ENCODE measurements at places on chromosomes 16 and 17. TPM values are rescaled to one million over a fixed set of nuclear protein-coding genes. Genes with fewer than 3 reads are reported as not detected.

- no peaks in the 10 kb centered on the region for H3K36me3 ChIP-seq
- H3K4me3 ChIP-seq = peak overlapping the region; percentile 94
- DNase-seq = peak; percentile 16
- H3K27ac ChIP-seq = peak overlapping the region; percentile 86
These were observed 1.3 kb upstream of the ALKBH5 start for GRCh38 chr17:18182110-18182977.

- H3K27ac ChIP-seq = no peak overlapping the region
- H3K27me3 ChIP-seq = no peaks in the 10 kb centered on the region
- no peaks in the 10 kb centered on the region for H3K36me3 ChIP-seq
- peaks cover 15% of the 10 kb centered on the region for H3K4me1 ChIP-seq
- no peak for DNase-seq
- H3K4me3 ChIP-seq = no peak overlapping the region
These were observed 5.1 kb downstream of the CLEC16A start for GRCh38 chr16:10949424-10949970.

DNA sequence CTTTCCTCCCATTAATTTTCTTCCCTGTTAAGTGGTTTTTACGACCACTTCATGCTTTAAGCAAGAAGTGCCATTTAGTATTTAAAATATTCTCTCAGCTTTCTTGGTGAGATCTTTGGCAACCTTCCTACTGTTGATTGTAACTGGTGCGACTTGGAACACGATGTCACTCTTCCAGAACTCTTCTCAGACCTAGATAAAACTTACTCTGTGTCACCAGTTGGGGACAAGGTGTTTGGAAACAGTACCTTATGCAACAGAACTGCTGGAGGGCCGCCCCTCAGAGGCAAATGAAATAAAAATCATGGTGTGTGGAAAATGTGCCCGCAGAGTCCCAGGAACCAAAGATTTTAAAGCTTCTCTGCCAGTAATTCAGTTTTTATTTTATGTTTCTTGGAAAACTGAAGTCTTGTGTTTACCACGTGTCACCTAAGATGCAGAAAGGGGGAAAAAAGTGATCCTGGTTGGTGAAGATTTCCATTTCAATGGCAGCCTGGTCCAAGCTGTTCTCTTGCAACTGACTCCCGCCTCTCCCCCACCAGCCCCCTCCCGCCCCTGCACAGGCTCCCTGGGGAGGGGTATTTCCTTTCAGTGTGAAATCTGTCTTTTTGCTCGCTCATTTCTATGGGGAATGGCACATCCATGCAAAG lies 7.2 kb upstream of the HSD11B2 start:
- H3K4me1 ChIP-seq = no peaks in the 10 kb centered on the region
- H3K36me3 ChIP-seq = no peaks in the 10 kb centered on the region
- DNase-seq = no peak
- H3K27ac ChIP-seq = no peak overlapping the region

DNA sequence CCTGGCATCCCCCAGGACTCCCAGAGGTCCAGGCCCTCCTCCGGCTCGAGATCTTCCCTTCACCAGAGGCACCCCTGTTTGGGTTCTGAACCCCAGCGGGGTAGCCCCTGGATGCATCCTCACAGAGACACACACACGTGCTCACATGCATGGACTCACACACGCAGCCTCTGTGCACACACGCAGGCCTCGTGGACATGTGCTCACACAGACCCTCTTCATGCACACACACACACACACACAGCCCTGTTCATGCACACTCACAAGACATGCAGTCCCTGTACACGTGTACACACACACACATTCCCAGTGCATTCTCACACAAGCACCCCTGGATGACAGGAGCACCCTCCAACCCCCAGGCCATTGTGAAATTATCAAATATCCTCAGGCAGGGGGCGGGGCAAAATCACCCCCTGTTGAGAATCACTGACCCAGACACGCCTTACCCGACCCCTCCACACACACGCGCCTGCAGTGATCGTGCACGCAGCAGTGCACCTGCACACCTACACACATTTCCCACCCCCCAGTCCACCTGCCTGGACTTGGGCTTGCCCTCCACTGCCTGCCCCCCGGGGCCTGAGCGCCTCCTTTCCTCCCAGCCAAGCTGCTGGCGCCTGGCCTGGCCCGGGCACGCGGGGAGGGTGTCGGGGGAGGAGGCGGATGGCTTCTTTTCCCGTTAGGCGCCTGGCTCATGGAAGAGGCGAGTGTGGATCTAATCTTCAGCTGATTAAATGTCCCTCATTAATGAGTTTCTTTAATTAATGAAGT lies 62.6 kb downstream of the ENGASE start:
- H3K27me3 ChIP-seq = no peaks in the 10 kb centered on the region
- H3K27ac ChIP-seq = no peak overlapping the region
- H3K36me3 ChIP-seq = no peaks in the 10 kb centered on the region
- H3K4me1 ChIP-seq = no peaks in the 10 kb centered on the region
- H3K4me3 ChIP-seq = no peak overlapping the region

- no peak overlapping the region for H3K27ac ChIP-seq
- DNase-seq = no peak
- H3K4me3 ChIP-seq = peak overlapping the region; percentile 7
These were observed 58.2 kb downstream of the RAP1GAP2 start for GRCh38 chr17:2854143-2855055.

GRCh38 chr16:88610080-88610479 lies 28.3 kb upstream of the IL17C start:
- no peaks in the 10 kb centered on the region for H3K27me3 ChIP-seq
- no peak for DNase-seq
- no peaks in the 10 kb centered on the region for H3K4me1 ChIP-seq
- H3K27ac ChIP-seq = no peak overlapping the region

GRCh38 chr17:73099511-73099910 lies 7.0 kb upstream of the SLC39A11 start:
- no peak for DNase-seq
- H3K27me3 ChIP-seq = peaks cover 3% of the 10 kb centered on the region
- H3K4me3 ChIP-seq = no peak overlapping the region

DNA sequence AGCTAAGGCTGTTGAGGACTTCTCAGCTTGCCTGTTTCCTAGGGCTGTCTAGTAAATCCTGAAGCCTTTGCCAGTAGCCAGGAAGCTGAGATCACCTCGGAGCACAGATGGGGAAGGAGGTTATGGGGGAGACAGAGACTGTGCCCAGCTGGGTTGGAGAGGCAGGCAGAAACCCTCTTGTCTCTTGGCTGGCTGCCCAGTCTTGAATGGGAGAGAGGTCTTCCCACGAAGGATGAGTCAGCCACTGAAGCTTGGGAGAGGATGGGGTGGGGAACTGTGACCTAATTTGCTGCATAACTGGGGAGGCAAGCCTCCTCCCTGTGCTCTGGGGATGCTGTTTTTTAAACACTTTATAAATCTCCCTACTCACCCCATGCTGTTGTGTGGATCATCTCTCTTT lies 69.8 kb downstream of the SHISA9 start:
- H3K36me3 ChIP-seq = no peaks in the 10 kb centered on the region
- no peak overlapping the region for H3K27ac ChIP-seq
- no peak for DNase-seq
- no peak overlapping the region for H3K4me3 ChIP-seq

DNA sequence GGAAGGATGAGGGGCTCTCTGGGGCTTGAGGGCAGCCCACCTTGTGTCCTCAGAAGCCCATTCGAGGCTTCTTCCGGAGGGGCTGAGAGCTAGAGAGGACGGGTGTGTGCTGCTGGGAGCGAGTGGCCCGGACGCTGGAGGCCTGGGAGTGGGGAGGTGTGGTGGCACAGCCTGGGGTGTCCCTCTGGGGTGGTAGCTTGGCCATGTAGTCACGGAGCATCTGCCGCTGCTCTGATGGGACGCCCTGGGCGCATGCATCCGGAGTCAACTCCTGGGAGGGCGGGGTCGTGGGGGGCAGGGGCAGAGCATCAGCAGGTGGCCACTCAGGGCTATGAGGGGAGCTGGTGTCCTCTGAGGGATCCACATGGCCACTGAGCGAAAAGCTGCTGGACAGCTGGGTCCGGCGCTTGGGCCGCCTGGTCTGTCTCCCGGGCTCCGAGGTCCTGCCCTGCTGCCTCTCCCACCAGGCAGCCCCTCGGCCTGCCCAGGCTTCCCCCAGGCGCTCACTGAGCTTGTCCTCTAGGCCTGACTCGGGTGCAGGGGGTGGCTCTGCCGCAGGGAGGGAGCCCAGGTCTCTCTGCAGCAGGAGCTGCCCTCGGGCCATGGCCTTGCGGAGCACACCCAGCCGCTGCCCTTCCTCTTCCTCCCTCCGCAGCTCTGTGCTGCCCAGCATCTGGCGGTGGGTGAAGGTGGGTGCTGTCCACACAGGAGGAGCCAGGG lies 7.8 kb downstream of the TAF1C start:
- no peaks in the 10 kb centered on the region for H3K27me3 ChIP-seq
- peaks cover 44% of the 10 kb centered on the region for H3K36me3 ChIP-seq
- peaks cover 18% of the 10 kb centered on the region for H3K4me1 ChIP-seq
- H3K27ac ChIP-seq = no peak overlapping the region
- DNase-seq = no peak
- no peak overlapping the region for H3K4me3 ChIP-seq

- H3K4me3 ChIP-seq = no peak overlapping the region
- H3K36me3 ChIP-seq = peaks cover 12% of the 10 kb centered on the region
- DNase-seq = no peak
- H3K27me3 ChIP-seq = no peaks in the 10 kb centered on the region
These were observed 2.8 kb downstream of the ELOB start for GRCh38 chr16:2774161-2774891.

DNA sequence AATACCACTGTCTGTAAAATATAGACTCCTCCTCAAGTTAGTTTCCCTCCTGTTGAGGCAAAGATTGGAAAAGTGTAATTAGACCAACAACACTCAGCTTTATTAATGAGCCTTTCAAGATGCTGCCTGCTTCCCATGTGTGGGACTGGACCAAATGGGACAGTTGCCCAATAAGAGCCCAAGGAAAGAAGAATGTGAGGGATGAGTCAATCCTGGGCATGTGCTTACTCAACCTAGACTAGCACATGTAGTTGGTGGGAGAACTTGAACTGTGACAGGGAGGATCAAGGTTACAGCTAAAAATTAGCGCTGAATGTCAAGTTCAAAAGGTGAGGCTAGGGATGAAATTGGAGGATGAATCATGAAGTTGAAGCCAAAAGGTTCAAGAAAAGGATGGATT lies 435.5 kb downstream of the CA10 start:
- DNase-seq = no peak
- no peaks in the 10 kb centered on the region for H3K4me1 ChIP-seq
- no peaks in the 10 kb centered on the region for H3K36me3 ChIP-seq
- no peaks in the 10 kb centered on the region for H3K27me3 ChIP-seq
- H3K4me3 ChIP-seq = no peak overlapping the region
- H3K27ac ChIP-seq = no peak overlapping the region

- no peak for DNase-seq
- no peaks in the 10 kb centered on the region for H3K4me1 ChIP-seq
- H3K27me3 ChIP-seq = peaks cover 5% of the 10 kb centered on the region
- no peaks in the 10 kb centered on the region for H3K36me3 ChIP-seq
- no peak overlapping the region for H3K4me3 ChIP-seq
These were observed 11.9 kb downstream of the KRT32 start for GRCh38 chr17:41455236-41455635.

- no peaks in the 10 kb centered on the region for H3K4me1 ChIP-seq
- no peaks in the 10 kb centered on the region for H3K27me3 ChIP-seq
- H3K36me3 ChIP-seq = peaks cover 19% of the 10 kb centered on the region
- no peak overlapping the region for H3K4me3 ChIP-seq
- DNase-seq = peak; percentile 6
These were observed 31.9 kb downstream of the PMP22 start for GRCh38 chr17:15233022-15233805.

GRCh38 chr16:77794586-77794985 lies 6.2 kb downstream of the VAT1L start:
- no peak overlapping the region for H3K4me3 ChIP-seq
- H3K36me3 ChIP-seq = no peaks in the 10 kb centered on the region
- H3K27ac ChIP-seq = no peak overlapping the region
- H3K27me3 ChIP-seq = peaks cover 15% of the 10 kb centered on the region
- H3K4me1 ChIP-seq = no peaks in the 10 kb centered on the region
- peak; percentile 33 for DNase-seq

- peaks cover 14% of the 10 kb centered on the region for H3K27me3 ChIP-seq
- H3K4me3 ChIP-seq = no peak overlapping the region
- H3K27ac ChIP-seq = no peak overlapping the region
- DNase-seq = no peak
- H3K36me3 ChIP-seq = no peaks in the 10 kb centered on the region
These were observed 13.2 kb upstream of the CDIPT start for GRCh38 chr16:29876217-29876593.

Gene LPO
- polyA plus RNA-seq = not detected

Gene PPP1R27
- not detected for polyA plus RNA-seq

Gene HOXB3
- 33.0 TPM for polyA plus RNA-seq

Gene CCL4
- not detected for polyA plus RNA-seq

Gene PIMREG
- polyA plus RNA-seq = 26.3 TPM

Gene GLP2R
- not detected for polyA plus RNA-seq

Gene KRTAP4-6
- not detected for polyA plus RNA-seq

Gene PGS1
- 50.8 TPM for polyA plus RNA-seq

Gene HS3ST3A1
- not detected for polyA plus RNA-seq

Gene KRTAP4-5
- not detected for polyA plus RNA-seq

Gene KLHL36
- polyA plus RNA-seq = 36.4 TPM
